AG10803 (cell line): ENCODE measurements at places on chromosomes 13 and 19.

DNA sequence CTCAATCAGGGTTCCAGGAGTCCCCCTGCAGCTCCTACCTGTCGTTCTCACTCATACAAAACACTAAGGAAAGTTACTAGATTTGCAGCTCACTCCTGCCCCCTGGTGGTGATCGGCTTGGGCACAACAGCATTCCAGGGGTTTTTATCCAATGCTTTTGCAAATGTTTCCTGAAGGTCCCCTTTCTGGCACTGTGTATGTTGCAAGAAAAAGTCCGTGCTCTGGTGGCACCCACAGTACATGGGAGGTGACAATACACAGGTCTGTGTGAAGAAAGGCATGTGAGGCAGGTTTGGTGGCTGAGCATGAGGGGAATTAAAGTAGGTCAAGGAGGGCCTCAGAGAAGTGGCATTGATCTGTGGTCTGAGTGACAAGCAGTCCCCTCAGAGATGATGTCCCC lies 8.6 kb upstream of the TYK2 start:
- DNase-seq = peak; percentile 66

- DNase-seq = no peak
Measured at GRCh38 chr19:50380137-50380536, 3.9 kb downstream of the NR1H2 start.

DNA sequence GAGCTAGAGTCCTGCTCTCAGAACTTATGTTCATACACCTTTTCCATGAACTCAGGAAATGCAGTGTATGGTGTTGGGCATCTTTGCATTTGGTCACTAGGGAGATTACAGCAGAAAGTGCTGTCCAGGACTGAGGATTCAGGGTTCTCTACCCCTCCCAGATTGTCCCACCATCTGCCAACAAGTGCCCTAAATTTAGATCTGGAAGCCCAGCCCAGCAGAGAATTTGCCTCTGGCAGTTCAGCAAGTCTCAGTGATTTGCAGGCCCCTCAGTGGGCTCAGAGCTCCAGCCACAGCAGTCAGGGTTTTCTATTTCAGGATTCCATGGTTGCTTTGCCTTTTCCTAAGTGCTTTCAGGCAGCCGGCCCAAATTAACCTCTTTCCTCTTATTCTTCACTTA lies 23.4 kb downstream of the CNFN start:
- no peak for DNase-seq

- no peak for DNase-seq
Measured at GRCh38 chr19:12975221-12975741, 5.9 kb downstream of the DAND5 start.

GRCh38 chr13:44785401-44785800 lies 203.9 kb downstream of the NUFIP1 start:
- no peak for DNase-seq

GRCh38 chr19:53868091-53868891 lies 608 bp downstream of the MYADM start:
- DNase-seq = peak; percentile 72

DNA sequence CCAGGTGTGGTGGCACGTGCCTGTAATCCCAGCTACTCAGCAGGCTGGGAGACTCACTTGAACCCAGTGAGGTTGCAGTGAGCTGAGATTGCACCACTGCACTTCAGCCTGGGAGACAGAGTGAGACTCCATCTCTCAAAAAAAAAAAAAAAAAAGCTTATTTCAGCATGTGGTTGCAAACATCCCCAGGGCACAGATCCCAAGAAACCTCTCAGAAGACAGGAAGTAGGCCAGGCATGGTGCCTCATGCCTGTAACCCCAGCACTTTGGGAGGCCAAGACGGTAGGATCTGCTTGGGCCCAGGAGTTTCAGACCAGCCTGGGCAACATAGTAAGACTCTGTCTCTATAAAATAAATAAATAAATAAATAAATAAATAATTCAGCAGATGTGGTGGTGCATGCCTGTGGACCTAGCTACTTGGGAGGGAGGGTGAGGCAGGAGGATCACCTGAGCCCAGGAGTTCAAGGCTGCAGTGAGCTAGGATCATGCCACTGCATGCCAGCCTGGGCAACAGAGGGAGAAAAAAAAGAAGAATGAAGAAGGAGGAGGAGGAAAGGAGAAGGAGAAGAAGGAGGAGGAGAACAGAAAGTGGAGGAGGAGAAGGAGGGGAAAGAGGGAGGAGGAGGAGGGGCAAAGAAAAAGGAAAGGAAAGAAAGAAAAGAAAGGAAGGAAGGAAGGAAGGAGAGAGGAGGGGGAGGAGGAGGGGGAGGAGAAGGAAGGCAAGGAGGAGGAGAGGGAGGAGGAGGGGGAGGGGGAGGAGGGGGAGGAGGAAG lies 4.3 kb upstream of the LRRC8E start:
- DNase-seq = peak; percentile 79

DNA sequence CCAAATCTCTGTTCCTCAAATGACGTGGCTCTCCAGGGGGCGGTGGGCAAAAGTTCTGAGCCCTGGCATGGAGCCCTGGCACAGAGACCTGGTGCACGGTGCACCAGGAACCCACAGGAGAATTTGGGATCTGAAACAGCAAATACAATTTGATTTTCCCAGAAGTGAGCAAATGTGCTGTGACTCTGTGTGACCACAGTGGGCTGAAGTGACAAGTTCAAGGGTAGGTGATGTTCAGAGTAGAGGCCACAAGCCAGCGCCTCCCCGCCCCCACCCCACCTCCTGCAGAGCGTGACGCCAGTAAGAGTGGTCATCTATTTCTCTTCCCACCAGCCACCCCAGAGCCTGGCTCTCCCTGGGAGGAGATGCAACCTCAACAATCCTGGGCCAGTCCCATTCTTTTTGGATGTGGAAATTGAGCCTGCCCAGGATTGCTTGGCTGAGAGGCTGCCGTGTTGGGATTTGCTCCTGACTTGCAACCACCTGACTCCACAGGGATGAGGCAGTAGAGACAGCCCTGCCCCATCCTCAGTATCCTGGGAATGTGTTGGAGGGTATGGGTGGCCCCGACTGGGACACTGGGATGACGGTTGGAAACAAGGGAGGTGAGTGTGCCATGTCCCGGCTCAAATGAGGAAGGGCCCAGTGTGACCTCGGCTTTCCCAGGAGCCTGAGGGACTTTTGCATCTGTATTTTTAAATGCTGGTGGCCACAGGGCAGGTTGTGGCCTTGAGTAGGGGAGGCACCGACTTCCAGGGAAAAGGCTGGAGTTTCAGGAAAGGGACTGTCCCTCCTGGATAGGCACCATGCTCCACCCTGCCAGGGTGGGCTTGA lies 11.1 kb upstream of the BCL3 start:
- DNase-seq = peak; percentile 51
